Fibroblast of skin of right quadriceps (primary cell): ENCODE measurements at places on chromosomes 4 and X.

DNA sequence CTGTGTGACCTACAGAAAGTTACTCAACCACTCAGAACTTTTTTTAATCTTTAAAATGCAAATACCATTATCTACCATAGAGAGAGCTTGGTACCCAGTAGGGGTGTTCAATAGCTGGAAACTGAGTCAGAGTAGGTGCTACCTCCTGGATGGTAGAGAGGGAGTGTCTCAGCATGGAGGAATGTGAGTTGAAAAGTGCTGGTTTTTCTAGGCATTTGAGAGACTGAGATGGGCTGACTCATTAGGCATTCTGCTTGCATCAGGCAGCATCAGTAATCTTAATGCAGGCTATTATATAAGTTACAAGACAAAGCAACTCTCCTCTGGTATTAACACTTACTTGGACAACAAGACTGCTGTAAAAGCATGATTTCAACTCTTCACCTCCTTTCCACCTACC, 70.9 kb upstream of the ARHGEF9 start:
- peak; percentile 6 for DNase-seq

GRCh38 chr4:46804781-46805413, 104.1 kb downstream of the COX7B2 start:
- no peak for DNase-seq

- no peak for DNase-seq
These were observed at the start of gene PPP2R2C for GRCh38 chr4:6472387-6473263. TSS of gene PPP2R2C (minus strand) at chr4:6472614. CDS start at chr4:6472229, 385 bp downstream.

DNA sequence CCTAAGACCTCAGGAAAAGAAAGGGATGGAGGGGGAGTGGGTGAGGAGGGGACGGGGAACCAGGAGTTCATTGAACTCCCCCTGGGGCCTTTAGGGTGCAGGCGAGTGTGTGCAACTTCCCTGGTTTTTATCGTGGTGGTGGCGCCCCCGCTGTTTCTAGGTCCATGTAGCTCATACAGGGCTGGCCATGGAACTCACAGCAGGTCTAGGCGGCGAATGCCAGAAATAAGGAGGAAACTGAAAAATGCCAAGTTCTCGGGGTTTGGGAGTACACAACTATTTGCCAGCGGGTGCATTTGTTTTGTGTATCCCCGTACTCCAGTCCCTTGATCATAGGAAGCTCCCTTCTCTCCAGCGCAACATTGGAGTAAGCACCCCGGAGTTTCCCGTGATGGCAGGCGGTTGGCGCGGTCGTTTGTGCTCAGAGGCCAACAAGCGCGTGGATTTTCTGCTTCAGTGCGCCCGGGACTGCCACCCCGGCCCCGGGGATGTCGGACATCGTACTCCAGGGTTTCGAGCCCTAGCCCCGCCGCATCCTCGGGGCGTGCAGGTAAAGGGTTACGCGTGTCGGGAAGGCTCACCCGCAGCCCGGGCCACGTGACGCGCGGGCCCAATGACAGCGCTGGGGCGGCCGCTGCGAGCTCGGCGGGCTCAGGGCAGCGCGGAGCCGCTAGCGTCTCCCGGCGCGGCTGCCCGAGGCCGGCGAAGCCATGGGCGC, 208.9 kb downstream of the NWD2 start:
- DNase-seq: peak; percentile 6

GRCh38 chr4:180377741-180378140, 1865.5 kb upstream of the TENM3 start:
- peak; percentile 23 for DNase-seq

DNA sequence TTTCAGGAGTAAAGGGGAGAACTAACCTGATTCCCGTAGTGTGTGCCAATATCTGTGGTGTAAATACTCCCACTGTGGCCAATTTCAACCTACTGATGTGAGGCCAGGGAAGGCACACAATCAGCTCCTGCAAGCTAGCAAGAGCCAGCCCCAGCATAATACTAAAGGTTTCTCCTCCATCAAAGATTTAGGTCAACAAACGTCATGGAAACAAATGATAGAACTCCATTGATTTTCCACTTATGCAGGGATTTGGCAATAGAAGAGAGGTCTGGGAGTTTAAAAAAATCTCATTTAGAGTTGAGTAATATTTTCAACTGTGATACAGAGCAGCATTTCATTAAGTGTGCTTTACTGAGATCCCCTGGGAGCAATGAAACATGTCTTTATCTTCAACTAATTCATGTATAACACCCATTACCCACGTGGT, 15.8 kb upstream of the VEGFD start:
- DNase-seq: no peak

GRCh38 chrX:68843992-68844391, 15.2 kb downstream of the EFNB1 start:
- DNase-seq: no peak

GRCh38 chrX:39397561-39398199, 596.4 kb downstream of the MID1IP1 start:
- DNase-seq: no peak

DNA sequence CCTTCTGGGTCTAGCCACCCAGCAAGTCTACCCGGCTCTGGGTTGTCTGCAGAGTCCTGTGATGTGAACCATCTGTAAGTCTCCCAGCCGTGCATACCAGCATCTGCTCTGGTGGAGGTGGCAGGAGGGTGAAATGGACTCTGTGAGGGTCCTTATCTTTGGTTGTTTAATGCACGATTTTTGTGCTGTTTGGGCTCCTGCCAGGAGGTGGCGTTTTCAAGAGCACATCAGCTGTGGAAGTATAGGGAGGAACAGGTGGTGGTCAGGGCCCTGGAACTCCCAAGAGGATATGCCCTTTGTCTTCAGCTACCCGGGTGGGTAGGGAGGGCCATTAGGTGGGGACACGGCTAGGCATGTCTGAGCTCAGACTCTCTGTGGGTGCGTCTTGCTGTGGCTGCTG, 66.5 kb upstream of the ZFP42 start:
- no peak for DNase-seq

DNA sequence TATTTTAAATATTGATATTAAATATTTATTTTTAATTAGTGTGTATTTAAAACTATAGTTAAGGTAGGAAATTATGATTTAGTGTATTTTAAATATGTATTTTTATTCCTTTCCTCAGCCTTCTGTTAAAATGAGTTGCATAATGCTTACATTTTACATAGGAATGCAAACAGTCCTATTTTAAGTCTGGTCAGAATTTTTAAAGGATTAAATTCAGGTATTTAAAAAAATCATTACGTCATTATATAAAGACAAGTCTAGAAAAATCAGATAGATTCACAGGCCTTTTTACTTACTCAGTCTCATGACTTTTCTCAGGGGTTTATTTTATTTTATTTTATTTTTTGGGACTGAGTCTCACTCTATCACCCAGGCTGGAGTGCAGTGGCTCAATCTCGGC, 50.4 kb upstream of the RPA4 start:
- no peak for DNase-seq

DNA sequence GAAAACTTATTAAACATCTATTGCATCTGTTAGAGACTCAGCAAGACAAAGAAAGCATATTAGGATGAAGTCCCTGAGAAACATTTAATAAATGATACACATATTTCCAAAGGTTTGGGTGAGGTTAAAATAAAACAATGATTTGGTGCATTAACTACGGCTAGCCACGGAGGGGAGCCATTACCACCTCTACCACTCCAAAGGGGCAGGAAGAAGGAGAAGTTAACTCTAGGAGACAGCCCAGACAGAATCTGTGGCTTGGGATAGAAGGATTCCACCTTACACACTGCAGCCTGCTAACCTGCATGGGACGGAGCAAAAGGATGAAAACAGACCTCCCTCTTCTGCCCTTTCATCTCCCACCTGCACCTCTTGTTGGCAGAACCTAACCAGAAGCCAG, 189.1 kb upstream of the C1QTNF7 start:
- DNase-seq: peak; percentile 59

DNA sequence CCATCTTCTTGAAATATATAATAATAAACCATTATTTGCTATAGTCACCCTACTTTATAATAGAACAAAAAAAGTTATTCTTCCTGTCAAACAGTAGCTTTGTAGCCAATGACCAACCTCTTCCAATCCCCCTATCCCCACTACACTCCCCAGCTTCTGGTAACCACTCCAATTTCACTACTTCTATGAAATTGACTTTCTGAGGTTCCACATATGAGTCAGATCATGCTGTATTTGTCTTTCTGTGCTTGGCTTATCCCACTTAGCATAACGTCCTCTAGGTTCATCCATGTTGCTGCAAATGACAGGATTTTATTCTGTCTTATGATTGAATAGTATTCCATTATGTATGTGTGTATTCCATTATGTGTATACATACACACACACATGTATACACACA, 809.7 kb upstream of the NDST4 start:
- no peak for DNase-seq

DNA sequence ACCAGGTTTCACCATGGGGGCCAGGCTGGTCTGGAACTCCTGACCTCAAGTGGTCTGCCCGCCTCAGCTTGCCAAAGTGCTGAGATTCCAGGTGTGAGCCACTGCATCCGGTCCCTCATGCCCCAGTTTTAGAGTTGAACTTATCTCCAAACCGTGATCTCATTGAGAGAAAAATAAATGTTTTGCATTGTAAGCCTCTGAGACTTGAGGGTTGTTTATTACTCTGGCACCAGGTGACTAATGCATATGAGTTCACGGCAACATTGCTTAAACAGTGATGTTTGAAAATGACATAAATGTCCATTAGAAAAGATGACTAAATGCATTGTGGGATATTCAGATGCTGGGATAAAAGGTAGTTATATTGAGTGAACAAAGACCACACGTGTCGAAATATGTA, 22.9 kb upstream of the FAT1 start:
- DNase-seq: peak; percentile 17

DNA sequence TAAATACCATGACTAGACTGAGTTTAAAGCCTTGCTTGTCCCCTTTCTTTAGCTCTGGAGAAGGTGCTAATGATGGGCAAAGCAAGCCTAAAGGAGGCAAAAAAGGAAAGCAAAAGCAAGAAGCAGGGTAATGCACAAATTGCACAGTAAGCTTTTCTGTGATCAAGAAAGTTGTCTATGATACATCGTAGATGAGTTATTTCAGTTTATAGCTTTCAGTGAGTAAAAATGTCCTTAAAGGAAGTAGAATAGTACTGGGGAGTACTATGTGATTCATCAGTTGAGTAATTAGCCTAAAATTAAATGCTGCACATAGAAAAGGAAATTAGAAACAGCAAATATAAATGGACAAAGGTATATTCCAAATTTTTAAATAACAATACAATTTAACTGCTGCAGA, 50.2 kb upstream of the PDE5A start:
- peak; percentile 29 for DNase-seq

DNA sequence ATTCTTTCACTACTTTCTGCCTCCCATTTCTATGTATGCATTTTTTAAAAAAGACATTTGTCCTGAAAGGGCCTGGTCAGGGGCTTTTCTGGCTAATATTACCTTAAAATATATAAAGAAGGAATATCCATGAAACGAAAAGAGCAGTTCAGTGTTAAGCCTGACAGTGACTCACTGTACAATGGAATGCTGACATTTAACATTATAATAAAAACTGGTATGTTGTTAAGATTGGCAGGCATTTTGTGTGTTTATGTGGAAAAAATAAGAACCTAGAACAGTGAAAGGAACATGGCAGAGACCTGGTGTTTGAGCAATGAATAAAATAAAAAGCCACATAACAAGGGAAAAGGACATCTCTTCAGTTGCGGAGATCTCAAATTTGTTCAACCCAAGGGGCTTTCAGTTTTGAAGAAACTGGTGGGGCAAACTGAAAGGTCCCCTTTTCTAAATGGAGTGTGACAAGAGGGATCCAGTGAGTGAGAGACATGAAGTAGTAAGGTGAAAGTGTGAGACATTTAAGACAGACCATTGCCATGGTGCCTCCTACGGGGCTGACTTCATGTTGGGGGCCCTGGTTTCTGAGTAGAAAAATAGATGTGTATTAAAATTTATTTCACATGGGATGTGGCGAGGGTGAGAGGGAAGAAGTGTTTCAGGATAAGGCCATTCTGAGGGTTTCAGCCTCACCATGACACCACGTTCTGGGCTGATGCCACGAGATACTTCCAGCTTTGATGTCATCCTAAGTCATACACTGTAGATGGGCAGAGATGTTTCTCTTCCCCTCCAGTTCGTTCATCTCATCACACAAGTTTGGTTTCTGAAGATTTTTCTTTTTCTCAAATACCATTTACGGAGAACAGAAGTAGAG, 324.9 kb downstream of the PPP3CA start:
- peak; percentile 49 for DNase-seq

DNA sequence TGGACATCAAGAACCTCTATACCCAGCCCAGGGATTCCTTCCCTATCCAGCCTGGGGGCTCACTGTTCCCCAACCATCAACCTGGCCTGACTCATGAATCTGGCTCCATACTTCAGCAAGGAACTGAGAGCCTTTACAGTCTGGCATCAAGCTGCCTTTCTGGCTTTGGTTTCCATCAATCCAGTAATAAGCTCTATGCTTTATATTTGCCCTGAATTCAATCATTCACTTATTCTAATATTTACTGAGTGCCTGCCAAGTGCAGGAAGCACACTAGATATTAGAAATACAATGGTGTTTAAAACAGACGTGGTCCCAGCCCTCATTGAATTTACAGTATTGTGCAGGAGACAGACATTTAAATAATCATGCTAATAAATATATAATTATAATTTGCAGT, 114.8 kb upstream of the PLAC1 start:
- no peak for DNase-seq

DNA sequence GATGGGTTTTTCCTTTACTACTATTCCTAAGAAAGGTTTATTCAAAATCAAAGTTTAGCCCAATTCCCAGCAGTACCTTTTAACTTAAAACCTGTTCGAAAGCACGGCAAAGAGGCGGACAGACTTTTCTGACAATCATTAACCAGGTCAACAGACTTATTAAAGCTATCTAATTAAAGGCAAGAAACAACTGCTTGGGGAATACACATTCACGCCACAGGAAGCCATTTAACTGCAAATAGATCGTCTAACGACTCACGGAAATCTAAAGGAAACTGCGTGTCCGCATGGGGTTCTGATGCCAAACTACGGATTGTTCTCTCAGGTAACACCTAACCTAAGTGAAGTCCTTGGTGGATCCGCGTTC, 663 bp upstream of the USP53 start:
- DNase-seq: no peak

- peak; percentile 4 for DNase-seq
These were observed 40.4 kb upstream of the MAGEB10 start for GRCh38 chrX:27767387-27767786.

- DNase-seq: peak; percentile 31
These were observed 23.8 kb upstream of the CD38 start for GRCh38 chr4:15754323-15754722.

- DNase-seq: no peak
These were observed 9.0 kb upstream of the ZCCHC4 start for GRCh38 chr4:25303578-25303977.

GRCh38 chrX:150700107-150700506, 6.9 kb downstream of the MTMR1 start:
- no peak for DNase-seq

DNA sequence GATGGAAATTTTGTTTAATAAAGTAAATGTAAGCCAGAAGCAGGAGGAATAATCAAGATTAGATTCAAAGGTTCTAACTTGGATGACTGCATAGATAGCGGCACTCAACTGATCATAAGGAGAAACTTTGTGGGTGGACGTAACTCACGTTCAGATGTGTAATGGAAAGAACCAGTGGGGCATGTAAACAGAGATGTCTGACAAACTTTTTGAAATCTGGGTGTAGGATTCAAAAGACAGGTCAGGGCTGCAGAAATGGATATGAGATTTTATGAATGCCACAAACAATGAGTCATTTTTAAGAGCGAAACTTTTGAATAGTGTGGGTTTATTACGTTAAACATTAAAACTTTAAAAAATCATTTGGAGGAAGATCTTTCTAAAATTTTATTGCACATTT, 375.6 kb downstream of the GBA3 start:
- DNase-seq: no peak

GRCh38 chrX:132059973-132060540, 37.0 kb downstream of the STK26 start:
- peak; percentile 31 for DNase-seq
